Activated CD4-positive, alpha-beta T cell treated with anti-CD3 and anti-CD28 coated beads, Interleukin-2, amount 10 ng/mL, durations not matched to agents 7 days and 5 days (primary cell): ENCODE measurements at places on chromosomes 2 and 18.

GRCh38 chr2:158184556-158185343 is 83.1 kb downstream of the UPP2 start:
- DNase-seq: no peak

DNA sequence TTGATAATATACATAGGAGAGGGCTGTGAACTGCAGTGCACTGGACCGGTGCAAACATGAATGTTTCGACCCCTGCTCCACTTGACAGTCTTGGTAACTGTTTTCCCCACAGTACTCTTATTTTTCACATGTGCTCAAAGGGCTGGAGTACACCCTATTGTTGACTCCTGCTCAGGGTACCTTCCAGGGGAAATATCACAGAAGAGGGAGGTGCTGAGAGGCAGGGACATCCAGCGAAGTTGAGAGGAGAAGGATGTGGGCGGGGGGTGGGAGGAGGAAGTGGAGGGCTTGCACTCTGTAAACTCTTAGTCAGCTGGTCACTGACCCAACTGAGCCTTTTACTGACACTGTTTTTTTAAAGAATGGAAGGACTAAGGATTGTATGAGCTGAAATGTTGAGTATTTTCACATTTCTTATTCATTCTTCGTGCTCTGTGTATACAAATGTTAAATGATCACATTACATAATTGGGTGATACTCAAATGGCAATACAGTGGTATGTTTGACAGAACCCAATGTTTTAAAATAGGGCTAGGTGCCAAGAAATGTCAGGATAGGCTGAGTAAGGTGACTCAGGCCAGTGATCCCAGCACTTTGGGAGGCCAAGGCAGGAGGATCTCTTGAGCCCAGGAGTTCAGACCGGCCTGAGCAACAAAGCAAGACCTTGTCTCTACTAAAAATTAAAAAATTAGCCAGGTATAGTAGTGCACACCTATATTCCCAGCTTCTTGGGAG is 10.0 kb downstream of the INPP4A start:
- peak; percentile 54 for DNase-seq

GRCh38 chr2:137706786-137707613 is 257.3 kb upstream of the HNMT start:
- no peak for DNase-seq

DNA sequence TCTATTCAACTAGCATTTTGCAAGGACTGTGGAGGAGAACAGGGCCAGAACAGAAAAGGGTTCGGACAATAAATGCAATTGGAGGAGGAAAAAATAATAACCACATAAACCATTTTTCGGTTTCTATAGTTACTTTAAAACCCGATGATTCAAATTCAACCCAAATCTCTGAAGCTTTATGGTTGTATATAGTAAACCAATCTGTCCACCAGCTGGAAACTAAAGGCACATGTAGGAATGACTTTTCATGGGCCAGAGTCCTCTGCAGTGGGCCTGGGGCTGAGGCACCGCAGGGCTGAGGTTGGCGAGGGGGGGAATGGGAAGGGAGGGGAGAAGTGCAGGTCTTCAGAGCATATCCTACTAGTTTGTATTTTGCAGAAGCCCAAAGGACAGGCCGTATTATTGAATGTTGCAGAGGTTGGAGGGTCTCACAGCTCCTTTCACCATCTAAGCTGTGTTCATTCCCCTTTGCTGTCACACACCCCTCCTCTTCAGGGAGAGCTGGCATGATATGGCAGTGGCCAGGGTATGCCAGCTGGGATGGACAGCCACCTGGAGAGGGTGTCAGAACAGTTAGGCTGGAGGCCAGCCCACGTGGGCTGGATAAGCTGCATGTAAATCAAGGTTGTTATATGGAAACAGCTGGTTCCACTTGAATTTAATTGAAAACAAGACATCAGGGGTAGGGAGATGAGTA is 267.1 kb downstream of the PRKCE start:
- no peak for DNase-seq

DNA sequence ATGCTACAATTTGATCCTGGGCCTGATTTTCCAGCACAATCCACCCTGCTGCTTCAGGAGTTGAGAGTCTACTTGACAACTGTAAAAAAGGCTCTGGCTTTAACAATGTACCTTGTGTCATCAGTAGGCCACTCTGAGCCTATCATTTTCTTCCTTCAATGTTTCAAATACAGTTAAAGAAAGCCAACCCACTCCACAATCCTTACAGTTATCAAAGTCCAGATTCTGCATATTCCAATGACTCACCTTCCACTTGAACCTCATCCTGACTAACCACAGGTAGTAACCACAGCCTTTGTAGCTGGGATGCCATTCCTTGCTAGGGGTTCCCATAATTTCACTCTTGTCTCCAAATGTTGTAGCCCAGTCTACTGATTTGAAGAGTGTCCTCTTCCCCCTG is 35.5 kb upstream of the AQP4 start:
- DNase-seq: no peak

- no peak for DNase-seq
Observed at GRCh38 chr2:88658326-88658725, 31.1 kb upstream of the EIF2AK3 start.
